ENCODE measurements at places on chromosomes 5 and 9.

GRCh38 chr9:14752271-14752670 lies 29.7 kb upstream of the CER1 start:
- DNase-seq = no peak

GRCh38 chr5:135203593-135204036 lies 169.6 kb upstream of the PITX1 start:
- no peak for DNase-seq

DNA sequence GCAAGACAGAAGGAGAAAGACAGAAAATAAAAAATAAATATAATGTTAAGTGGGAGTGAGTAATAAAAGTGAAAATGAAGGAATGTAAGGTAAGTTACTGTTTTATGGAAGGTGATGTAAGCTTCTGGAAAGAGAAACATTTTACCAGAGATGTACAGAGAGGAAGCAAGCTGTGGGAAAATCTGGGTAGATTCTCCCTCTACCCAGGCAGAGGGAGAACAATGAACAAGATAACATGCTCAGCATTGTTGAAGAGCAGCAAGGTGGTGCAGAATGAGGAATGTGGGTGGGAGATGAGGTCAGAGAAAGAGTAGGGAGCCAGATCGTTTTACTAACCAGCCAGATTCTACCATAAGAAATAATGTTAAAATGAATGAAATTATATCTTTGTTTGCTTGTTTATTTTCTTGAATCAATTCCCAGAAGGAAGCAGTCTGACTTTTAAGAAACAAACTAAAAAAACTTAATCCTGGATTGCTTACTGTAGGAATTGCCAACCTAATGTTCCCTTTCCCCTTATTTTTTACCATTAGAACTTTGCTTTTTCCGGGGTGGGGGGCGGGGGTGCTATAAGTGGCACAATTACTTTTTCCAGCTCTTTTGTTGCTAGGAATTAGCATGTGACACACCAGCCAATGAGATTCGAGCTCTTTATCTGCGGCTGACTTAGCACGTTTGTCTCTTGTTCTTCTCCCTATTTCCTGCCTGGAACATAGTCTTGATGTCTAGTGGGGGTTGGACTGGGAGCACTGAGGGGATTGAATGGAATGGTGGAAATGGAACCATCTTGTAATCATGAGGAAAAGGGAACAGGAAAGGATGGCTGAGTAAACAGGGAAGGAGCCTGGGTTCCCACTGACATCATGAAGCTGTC lies 356.7 kb downstream of the TMEM167A start:
- DNase-seq = no peak

DNA sequence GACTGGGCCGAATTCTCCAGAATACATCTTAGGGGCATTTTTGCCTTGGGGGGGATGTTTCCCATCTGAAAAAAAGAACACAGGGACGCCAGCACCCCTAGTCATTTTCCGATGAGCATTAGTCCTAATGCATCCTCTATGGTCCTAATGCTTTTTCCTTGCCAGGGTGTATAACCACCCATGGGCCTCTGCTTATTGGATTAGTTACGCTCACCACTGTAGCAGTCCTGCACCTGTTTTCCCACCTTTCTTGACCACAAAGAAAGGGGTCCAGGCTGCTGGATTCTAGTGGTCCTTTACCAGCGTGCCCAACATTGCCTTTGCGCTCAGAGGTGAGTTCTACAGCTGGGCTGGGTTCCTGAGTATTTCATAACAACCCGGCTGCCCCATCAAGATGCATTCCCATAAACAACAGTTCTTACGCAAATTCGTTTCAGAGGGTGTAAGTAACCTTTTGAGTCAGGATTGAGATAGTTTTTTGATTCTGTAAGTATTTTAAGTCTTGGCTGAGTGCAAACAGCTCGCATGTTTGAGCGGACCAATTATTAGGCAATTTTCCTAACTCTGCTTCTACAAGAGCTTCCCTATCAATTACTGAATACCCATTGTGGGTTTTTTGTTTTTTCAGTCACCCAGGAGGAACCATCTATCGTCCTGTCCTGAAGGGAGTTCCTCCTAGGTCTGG lies 135.1 kb downstream of the DROSHA start:
- no peak for DNase-seq

GRCh38 chr5:74667396-74667795 lies 17.6 kb upstream of the HEXB start:
- no peak for DNase-seq

- DNase-seq = no peak
Measured at GRCh38 chr5:55714339-55714738, 2.2 kb upstream of the SLC38A9 start.

GRCh38 chr9:132647355-132647754 lies 22.4 kb downstream of the DDX31 start:
- DNase-seq = no peak

DNA sequence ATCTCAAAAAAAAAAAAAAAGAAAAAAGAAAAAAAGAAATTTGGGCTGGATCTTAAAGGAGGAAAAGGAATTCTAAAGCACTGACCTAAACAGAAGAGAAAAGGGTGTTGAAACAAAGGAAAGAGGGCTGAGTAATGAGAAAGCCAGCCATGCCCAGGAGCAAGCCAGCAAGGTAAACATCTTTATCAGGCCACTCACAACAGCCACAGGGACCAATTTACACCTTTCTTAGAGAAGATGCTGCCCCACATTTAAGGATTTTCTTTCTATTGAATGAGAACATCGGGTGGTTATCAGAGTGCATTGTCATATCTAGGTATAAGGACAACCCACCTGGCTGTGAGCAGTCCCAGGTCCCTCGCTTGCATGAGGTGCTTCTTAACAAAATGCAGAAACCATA lies 16.6 kb downstream of the LHFPL2 start:
- no peak for DNase-seq

DNA sequence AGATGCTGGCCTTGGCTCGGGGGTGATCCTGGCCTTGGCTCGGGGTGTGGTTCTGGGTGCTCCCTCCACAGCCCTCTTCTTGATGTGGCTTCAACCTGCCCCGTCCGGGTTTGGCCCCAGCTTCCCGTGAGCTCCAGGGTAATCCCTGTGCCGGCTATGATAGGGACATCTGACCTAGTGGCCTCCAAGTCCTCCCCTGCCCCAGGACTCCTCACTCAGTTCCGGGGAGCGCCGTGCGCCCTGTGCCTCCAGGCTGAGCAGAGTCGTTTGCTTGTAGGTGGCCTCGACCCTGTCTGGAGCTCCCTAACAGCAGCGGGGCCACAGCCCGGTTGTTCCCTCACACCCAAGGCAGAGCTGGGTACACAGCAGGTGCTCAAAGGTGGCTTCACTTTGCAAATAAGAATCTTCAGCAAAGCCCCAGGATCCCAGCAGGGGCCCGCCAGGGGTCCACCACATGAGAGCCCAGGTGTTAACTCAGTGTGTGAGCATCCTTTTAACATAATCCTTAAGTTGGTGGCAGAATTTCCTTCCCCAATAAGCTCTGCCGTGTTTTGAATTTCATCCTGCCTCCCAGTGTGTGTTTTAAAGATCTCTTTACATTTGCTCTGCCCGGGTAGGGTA lies 32.3 kb upstream of the CEP72 start:
- DNase-seq = no peak

DNA sequence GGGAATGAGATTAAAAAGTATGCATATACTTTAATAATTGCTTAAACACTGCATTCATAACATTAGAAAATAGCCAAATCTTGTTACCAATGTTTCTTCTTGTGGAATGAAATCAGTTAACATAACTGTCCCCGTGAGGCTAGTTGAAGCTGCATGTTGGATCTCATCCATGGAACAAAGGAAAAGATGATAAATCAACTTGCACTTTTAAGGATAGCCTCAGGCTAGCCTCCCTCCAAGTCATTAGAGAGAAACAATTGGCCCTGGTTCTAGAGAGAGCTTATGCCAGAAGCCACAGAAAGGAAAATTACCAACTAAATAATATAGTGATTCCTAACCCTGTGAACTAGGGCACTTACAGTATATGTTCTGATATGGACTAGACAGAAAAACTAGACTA lies 66.9 kb downstream of the GRIN3A start:
- DNase-seq = no peak

DNA sequence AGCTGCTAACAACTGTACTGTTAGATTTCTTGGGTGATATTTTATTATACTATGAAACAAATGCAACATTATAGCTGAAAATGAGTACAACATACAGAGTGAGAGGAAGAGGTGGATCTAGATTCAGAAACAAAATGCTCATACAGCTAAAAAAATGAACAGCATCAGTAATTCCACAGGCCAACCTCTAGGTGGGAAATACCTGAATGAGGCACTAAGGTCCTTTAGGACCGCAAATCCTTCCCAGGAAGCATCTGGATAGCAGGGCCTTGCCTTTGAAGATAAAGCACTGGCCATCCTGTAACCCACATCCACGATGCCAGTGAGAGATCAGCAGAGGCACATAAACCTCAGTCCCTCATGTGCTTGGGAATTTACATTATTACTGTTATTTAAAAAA lies 310.8 kb downstream of the YTHDC2 start:
- no peak for DNase-seq

DNA sequence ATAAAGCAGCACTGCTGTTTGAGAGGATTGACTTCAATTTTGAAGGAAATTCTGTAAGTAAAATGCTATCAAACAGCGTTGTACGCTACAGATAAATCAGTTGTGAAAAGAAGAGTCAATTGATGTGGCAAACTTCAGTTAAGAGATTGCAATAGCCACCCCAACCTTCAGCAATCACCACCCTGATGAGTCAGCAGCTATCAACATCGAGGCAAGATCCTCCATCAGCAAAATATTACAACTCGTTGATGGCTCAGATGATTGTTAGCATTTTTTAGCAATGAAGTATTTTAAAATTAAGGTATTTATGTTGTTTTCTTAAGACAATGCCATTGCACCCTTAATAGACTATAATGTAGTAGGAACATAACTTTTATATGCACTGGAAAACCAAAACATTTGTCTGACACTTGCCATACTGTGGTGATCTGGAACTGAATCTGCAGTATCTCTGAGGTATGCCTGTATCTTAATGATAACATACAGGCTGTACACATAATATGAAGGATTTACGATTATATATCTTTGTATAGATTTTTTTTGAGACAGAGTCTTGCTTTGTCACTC lies 47.5 kb downstream of the VPS13A start:
- DNase-seq = no peak

- DNase-seq = no peak
Measured at GRCh38 chr9:134220311-134220710, 55.9 kb upstream of the RNU6ATAC start.

- no peak for DNase-seq
Measured at GRCh38 chr9:18611971-18612370, 138.0 kb downstream of the ADAMTSL1 start.

DNA sequence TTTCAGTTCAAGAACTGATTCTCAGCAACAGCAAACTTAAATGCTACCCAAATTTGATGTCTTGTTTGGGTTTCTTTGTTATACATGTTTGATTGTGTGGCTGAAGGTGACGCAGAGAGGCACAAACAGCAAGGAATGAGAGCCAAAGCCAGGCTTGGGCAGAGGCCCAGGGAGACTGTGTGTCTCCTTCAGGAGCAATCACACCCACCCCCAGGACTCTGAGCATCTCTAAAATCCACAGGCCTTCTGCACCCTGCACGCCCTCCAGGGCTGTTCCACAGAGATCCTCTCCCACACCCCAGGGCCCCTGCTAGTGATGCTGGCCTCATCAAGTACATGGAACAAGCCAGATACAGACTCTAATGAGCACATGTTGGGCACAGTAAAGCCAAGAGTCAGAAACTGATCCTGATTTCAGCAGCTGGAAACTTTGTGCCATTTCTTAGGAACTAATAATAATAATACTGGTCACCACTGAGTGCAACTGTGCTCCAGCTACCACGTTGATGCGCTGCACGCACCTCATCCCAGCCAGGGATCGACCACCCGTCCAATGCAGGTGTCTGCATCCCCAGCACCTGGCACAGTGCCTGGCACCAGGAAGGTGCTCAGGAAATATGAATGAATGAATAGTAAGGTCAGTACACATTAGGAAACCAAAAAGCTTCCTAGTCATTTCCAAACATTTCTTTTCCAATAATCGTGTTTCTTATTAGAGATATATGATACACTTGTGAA lies 54.6 kb upstream of the TCF7 start:
- DNase-seq = no peak

DNA sequence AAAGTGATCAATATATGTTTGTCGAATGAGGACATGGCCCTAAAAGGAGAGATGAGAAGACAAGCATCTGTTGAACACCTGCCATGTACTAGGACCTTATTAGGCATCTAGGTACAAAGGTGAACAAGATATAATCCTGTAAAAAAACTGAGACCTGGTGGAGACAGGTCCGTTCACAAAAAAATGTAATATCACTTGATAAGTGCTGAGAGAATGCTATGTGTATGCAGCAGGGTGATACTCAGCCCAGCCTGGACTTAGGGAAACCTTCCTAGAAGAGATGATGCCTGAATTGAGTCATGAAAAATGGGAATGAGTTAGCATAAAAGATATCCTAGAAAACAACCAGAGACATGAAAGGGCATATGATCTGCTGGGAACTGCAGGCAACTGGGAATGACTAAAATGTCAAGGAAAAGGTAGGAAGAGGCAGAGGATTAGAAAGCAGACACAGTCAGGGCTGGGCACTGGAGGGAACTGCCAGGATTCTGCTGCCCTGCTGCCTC lies 108.5 kb downstream of the ADRB2 start:
- no peak for DNase-seq

DNA sequence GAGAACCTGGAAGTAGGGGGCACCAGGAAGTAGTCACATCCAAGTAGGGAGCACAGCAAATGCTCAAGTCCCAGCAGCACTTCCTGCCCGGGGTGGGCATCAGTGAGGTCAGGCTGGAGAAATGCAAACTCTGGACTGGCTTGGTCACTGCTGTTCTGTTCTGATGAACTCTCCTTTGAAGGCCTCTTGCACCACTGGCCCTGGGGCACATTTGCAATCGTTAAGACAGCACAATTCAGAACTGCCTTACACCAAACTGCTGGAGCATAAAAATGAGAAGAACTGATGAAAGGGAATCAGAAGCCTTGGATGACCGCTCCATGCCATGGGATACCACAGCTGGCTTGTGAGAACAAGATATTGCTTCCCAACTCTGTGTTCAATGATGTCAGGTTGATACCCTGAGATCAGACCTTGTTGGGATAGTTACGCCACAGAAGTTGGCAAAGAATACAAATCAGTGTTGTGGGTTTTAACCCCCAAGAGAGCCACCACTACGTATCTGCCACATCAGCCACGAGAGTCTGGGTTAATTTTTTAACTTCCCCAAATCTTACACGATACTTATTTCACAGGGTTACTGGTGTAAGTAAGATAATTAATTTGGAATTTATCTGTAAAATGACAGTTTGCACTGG lies 42.3 kb upstream of the ZSWIM6 start:
- no peak for DNase-seq

DNA sequence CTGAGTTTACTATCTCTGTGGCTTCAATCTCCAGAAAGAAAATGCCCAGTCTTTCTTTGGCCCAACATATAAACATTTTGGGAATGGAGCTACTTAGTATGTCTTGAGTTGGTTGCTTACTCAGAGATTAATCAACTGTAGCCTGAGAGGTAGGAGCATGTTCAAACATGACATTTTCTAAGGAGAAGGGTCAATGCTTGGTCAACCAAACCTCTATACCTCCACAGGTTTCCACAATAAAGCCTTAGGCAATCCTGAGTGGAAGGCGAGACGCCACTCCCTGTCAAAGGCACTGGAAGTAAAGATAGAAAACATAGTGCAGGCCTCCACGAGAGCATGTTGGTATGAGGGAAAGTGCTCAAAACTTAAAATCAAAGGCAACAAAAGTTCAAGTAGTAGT lies 411.4 kb downstream of the KCTD16 start:
- no peak for DNase-seq
